ENCODE measurements at places on chromosomes 11 and 22.

- DNase-seq = no peak
These were observed 63.5 kb downstream of the BRD1 start for GRCh38 chr22:49764127-49764581.

DNA sequence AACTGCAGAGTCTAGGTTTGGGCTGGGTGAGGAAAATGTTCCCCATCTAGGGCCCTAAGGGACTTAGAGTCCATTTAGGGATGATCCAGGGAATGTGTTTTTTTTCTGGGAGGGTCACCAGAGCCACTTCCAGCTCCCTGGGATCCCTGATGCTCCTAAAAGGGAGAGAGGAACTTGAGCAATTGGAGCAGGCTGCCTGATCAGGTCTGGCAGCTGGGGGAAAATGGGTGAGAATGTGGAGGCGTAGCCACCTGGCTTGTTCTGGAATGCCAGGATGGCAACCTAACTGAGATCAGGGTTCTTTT, 1.2 kb downstream of the PGAP2 start:
- DNase-seq = no peak

- DNase-seq = no peak
These were observed 1.6 kb downstream of the NCAM1 start for GRCh38 chr11:112962579-112963367.

GRCh38 chr11:23496340-23496739, 636.1 kb upstream of the CCDC179 start:
- no peak for DNase-seq

GRCh38 chr11:23974601-23975000, 522.3 kb upstream of the LUZP2 start:
- DNase-seq = no peak

DNA sequence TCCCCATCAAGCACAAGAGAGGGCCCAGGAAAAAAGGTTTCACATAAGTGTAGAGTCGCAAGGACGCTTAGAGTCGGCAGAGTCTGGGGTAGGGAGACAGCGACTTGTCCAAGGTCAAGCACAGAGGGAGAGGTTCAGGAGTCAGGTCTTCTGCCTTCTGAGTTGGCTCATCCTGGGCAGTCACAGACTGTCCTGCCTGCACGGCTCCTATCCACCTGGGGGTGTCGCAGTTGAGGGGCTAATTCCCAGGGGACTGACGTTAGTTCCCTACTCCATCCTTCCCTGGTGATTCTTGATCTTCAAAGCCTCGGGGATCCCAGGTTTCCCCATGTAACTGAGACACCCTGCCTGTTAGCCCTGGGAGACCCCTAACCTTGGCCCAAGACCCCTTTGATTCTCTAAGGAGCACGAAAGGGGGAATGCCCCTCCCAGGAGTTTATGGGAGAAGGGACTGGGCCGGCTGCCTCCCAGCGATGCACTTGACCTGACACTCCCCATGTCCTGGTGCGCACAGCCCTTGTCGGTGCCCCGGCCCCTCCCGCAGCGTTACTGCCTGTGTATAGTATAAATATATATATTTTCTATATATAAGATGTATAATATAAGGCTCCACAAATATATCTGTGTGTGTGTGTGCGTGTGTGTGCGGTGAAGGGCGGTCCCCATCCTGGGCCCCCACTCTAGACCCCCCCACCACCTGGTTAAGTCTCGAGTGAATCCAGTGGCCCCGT, 14.7 kb upstream of the TAB1 start:
- DNase-seq = no peak

DNA sequence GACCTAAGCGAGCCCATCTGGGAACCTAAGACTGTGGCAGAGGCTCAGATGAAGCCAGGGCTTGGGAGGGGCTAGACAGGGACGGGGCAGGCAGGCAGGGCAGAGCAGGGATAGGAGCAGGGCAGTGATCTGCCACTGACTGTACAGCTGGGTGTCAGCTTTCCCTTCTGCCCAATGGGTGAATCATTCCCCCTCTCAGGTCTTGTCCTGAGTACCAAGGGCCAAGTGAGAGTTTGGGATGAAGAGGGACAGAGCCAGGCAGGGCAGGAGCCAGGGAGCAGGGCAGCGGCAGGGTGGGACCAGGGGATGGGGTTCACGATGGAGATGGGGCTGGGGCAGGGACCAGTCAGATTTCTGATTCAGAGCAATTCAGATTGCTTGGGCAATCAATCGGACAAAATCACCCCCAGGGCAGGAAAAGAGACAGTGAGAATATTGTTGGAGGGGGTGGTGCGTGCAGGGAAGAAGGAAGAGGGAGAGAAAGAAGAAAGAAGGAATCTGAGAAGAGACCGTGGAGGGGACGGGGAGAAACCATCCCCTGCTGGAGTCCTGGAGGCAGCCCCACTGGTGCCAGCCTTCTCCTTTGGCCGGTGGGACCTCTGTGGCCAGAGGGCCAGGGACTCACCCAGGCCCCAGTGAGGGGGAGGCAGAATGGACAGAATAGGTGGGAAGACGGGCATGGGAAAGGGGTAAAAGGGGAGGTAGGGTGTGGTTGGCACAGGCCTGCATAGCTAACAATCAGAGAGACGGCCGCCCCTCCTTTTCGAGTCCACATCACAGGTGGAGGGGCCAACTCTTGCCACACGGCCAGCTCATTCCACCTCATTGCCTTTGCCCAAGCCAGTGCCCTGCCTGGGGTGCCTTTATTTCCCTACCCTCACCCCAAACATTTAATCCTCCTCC, 47.2 kb downstream of the CYTH4 start:
- DNase-seq = no peak

DNA sequence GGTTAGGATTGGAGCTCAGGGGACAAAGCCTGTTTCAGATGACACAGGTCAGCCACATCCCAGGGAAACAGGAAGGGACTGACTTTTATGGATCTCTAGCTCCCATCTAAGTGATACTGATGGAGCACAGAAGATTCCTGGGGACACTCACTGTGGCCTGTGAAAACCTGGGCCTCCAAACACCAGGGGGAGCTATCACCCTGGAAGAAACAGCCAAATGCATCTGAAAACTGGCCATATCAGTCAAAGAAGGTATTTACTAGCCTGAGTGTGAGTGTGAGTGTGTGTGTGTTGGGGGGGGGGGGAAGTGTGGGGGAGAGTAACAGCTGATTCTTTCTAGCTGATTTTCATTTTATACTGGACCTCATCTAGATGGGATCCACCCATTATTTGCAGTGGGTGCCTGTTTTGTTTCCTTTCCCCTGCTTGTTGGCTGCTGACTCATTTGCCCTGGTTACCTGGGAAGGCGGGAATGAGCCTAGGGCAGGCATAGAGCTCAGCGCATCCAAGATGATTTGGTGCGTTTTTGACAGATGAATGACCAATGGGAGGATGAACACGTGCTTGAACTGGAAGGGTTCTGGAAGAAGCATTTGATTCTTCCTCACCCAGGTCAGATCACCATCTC, 284.0 kb downstream of the KIRREL3 start:
- no peak for DNase-seq

DNA sequence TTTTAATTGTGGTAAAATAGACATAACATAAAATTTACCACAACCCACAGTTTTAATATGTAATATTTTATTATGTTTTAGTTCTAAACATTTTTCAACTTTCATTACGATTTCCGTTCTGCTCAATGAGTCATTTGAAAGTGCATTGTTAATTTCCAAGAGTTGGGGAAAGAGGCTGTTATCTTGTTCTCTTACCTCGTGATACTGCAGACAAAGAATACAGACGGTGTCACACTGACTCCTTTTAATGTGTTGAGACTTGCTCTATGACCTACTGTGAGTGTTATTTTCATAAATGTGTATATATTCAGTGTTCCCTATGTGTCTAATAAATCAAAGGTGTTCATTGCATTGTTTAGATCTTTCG, 10.8 kb upstream of the RAC2 start:
- no peak for DNase-seq

DNA sequence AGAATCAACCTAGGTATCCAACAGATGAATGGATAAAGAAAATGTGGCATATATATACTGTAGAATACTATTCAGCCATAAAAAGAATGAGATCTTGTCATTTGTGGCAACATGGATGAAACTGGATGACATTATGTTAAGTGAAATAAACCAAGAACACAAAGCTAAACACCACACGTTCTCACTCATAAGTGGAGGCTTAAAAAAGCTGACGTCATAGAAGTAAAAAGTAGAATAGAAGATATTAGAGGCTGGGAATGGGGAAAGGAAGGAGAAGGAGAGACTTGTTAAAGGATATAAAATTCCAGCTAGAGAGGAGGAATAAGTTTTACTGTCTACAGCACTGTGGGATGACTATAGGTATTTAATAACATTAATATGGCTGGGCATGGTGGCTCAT, 12.9 kb downstream of the EXPH5 start:
- DNase-seq = no peak

- no peak for DNase-seq
These were observed 103.8 kb upstream of the PARVA start for GRCh38 chr11:12273618-12273995.

DNA sequence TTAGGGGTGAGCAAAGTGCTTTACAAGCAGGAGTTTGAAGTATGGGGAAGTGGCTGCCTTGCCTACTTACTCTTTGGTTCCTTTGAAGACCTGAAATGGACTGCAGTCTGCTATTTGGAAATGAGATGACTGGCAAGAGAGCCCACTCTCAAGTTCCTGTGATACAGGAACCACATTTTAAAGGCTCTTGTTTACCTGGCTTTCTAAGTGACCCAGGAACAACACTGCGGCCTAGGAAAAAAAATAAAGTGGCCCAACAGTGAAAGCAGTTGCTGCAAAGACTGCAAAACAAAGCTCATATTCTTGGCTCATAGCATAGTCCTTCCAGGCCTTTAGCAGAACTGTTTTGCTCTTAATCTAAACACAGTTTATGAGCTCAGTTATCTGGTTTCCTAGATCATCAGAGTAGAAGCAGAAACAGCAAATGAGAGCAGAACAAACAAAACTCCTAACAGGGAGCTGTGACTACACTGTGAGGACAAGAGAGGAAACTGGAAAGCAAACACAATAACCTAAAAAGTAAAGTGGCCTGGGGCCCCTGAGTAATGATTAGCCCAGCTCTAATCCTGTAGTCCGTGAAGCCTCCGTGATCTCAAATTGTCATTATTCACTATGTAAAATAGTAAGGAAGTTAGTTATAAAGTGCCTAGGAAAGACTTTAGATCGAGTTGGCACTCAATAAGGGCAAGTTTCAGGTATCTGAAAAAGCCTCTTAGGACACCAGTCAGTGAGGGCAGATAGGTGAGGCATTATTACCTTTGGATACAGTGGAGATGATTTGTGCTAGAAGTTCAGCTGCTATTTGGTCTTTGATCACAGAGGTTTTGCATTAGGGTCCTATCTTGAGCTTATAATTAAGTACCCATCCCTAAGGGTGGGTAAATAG, 11.5 kb downstream of the CCDC117 start:
- DNase-seq = no peak

- DNase-seq = no peak
These were observed 130.5 kb upstream of the ANO3 start for GRCh38 chr11:26201411-26201810.

DNA sequence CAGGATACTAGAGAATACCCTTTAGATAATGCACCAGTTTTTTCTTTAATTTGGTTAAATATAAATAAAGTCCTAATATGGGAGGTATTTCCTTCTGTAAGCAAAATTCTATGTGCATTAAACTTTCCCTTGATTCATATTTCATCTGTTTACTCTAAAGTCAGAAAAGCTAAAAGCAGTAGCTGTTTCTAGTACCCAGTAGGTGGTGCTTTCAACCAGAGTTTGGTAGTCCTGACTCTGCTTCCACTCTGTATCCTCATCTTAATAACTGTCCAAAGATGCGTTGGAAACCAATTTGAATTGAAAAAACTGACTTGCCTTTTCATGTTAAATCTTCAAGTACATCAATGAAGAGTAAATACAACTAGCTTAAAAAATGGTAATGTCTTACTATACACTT, 1065.2 kb downstream of the JRKL start:
- DNase-seq = no peak

DNA sequence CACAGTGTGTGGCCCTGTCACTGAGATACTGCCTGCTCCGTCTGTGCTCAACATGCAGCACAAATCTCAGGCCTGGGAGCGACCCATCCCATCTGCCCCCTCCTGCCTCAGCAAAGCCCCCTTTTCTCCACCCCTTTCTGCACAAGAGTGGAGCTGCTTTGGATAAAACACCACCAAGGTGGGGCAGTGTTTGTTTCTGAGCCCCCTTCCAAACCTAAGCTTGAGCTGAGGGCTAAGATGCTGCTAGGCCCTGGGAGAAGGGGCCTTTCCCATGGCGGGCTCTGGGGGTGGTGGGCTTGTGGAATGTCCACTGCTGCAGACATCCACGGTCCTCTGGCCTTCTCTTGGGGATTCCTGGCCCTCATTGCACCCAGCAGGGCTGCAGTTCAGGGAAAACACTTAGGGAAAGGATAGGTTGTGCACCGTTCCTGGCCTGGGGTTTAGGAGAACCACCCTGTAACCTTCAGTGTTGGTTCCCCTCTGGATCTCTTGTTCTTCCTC, 594.1 kb downstream of the TBC1D22A start:
- DNase-seq = no peak

- DNase-seq = no peak
These were observed 21.6 kb downstream of the ASPHD2 start for GRCh38 chr22:26450453-26451185.

DNA sequence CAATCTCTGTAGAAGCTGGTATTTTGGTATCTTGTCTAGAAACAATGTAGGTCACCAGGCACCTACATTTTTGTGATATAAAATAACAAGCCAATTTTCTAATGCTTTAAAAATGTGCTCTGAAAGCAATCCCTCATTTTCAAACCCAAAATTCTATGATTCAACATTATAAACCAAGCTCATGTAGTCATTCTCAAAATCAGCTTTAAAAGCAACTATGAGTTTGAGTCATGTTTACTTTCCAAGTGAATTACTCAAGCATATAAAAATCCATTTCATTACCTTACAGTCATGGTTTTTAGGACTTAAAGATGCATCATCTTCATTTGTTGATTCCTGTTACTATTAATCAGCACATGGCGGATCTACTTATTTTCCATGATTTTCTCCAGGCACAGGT, 216.4 kb downstream of the GRM5 start:
- DNase-seq = no peak

DNA sequence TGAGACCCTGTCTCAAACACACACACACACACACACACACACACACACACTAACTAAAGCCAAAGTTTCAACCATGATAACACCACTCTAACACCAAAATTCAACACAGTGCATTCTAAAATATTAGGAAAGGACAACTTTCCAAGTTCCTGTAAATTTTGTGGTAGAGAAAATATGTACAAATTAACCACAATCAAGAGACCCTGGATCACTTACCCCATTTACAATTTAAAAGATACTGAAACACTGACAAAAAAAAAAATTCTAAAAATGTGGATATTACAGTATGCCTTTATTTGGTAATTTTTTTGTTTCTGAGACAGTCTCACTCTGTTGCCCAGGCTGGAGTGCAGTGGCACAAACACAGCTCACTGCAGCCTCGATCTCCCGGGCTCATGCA, 9.7 kb downstream of the MRTFA start:
- no peak for DNase-seq

- DNase-seq = no peak
These were observed 25.7 kb downstream of the OSBP2 start for GRCh38 chr22:30720263-30720837.

Measured in stimulated activated CD8-positive, alpha-beta memory T cell treated with anti-CD3 and anti-CD28 coated beads, Interleukin-7, amount 100 ng/mL, for 1 hour (primary cell).